ENCODE measurements at places on chromosomes 12 and 14.

DNA sequence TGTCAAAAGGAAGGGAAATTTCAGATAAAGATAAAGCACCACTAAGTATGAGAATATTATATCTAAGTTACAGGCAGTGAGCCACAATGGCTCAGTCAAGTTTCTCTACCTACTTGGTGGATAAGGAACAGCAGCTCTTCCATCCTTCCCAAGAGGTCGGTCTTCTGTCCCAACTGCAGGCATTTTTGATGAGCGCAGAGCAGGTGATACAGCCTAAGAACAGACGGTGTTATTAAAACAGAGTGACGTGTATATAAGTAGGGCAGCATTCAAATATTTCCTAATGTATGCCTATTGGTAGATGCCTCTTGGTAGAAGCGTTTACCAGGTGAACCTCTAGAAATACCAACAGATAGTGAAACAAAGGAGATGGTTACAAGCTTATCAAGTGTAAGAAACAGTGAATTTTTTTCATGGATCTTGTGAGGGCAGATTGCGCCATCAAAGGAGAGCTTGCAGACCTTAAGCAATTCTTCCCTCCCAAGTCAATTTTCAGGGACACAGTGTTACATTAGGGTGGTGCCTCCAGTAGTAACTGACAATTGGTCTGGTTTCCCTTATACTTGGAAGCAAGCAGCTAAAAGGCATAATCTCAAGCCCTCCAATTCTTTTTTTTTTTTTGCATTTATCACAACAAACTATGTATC, 274.5 kb downstream of the MED13L start:
- DNase-seq: no peak

- DNase-seq: no peak
These were observed 1540.3 kb upstream of the TMEM132C start for GRCh38 chr12:126726481-126727217.

GRCh38 chr12:128336204-128337070, 69.5 kb downstream of the TMEM132C start:
- DNase-seq: no peak

- DNase-seq: no peak
These were observed 116.6 kb downstream of the CALM1 start for GRCh38 chr14:90513161-90514014.
